ENCODE measurements at places on chromosomes 7 and 10.

GRCh38 chr10:72738486-72738885 lies 46.5 kb downstream of the MCU start:
- no peak for DNase-seq

- DNase-seq = no peak
Measured at GRCh38 chr10:100508691-100509150, 10.9 kb downstream of the SEC31B start.

DNA sequence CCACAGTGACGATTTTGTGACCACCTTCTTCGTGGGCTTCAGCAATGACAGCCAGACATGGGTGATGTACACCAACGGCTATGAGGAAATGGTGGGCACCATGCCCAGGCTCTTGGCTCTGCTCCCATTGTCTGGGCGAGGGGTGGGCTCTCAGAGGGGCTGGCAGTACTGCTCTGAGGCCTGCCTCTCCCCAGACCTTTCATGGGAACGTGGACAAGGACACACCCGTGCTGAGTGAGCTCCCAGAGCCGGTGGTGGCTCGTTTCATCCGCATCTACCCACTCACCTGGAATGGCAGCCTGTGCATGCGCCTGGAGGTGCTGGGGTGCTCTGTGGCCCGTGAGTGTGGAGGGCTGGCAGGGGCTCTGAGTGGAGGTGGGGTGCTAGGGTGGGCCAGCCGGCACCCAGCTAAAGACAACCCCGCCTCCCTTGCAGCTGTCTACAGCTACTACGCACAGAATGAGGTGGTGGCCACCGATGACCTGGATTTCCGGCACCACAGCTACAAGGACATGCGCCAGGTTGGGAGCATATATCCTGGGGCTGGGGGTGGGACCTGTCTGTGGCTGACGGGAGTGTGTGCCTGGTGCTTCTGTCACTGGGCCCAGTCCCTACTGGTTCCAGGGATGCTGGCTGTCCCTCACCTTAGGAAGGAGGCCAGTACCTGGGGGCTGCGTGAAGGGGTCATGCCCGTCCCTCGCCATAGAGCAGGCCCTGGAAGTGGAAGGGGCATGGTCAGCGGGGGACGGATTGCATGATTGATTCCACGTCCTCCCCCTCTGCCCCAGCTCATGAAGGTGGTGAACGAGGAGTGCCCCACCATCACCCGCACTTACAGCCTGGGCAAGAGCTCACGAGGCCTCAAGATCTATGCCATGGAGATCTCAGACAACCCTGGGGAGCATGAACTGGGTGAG lies 6.8 kb downstream of the AEBP1 start:
- no peak for DNase-seq

DNA sequence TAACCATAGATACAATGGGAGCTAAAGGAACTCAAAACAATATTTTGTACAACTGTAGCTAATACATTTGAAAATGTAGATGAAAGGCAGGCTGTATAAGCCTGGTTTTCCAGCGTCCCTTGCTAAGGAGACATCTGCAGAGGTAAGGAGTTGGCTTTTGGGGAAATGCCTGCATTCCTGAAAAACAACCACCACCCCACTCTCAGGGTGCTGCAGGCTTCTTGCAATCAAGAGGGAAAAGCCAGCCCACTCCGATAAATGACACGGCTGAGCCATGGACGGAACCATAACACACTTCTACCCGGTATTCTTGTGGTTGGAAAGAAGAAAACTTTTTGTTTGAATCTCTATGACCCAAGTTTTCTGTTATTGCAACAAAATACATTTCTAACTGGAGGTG lies 200.3 kb downstream of the TEX36 start:
- no peak for DNase-seq

DNA sequence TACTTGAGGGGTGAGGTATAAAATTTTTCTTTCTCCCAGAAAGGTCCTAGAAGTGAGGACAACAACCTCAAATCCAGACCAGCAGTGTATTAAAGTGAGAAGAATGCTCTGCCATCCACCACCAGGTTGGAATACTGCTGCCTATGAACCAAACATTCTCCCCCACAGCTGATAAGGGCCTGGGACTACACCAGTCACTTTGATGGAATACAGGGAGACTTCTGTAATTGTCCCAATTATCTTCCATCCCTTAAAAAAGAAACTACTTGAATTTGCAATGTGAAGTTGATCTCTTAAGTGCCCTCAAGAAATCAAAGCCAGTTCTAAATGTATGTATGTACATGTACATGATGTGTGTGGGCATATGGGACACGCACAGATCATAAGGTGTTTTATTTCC lies 3.0 kb downstream of the TBX20 start:
- no peak for DNase-seq
